Esophagus muscularis mucosa (tissue), 4 donors: ENCODE measurements at places on chromosomes 6 and 20. TPM values are rescaled to one million over a fixed set of nuclear protein-coding genes. Genes with fewer than 3 reads are reported as not detected.

GRCh38 chr20:58330687-58331086, 21.2 kb downstream of the RAB22A start:
- no peaks in the 10 kb centered on the region for H3K27me3 ChIP-seq
- H3K4me1 ChIP-seq = peaks cover 26% of the 10 kb centered on the region
- peak; percentile 24 for DNase-seq
- no peak overlapping the region for H3K4me3 ChIP-seq
- no peaks in the 10 kb centered on the region for H3K36me3 ChIP-seq

DNA sequence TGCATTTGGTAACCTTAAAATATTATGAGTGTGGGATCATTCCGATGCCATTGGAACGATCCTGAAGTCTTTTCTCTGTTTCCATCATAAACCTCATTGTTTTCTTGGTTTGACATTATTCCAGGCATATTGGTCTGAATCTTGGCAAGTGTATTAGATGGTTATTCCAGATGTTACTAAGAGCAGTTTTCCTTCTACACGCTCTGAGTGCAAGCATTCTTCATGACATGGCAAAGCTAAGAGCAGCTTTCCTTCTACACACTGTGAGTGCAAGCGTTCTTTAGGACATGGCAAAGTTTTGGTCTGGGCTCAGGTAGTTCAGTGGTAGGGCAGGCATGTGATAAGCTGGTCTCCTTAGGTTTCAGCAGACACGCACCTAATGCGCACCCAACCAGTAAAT, 53.0 kb downstream of the SMOC2 start:
- H3K36me3 ChIP-seq = no peaks in the 10 kb centered on the region
- DNase-seq = no peak
- H3K4me3 ChIP-seq = no peak overlapping the region

DNA sequence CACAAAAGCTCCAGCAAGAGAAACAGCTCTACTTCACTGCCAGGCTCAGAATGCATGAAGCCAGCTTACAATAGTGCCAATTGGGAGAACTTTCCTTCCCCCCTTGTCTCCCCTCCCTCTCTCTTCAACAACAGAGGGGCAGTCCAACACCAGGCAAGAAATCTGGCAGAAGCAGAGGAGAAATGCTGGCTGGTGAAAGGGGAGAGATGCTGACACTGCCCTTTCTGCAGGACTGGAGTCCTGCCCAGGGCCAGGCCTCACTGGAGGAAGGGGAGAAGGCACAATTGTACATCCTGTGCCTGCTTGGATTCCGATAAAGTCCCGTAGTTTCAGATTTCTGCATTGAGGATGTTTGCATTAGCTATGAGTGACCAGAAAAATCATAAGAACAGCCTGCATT, 148.6 kb downstream of the LRRC1 start:
- no peak for DNase-seq
- no peaks in the 10 kb centered on the region for H3K27me3 ChIP-seq
- H3K4me1 ChIP-seq = peaks cover 12% of the 10 kb centered on the region
- peak overlapping the region; percentile 20 for H3K27ac ChIP-seq
- H3K36me3 ChIP-seq = no peaks in the 10 kb centered on the region
- H3K4me3 ChIP-seq = no peak overlapping the region

DNA sequence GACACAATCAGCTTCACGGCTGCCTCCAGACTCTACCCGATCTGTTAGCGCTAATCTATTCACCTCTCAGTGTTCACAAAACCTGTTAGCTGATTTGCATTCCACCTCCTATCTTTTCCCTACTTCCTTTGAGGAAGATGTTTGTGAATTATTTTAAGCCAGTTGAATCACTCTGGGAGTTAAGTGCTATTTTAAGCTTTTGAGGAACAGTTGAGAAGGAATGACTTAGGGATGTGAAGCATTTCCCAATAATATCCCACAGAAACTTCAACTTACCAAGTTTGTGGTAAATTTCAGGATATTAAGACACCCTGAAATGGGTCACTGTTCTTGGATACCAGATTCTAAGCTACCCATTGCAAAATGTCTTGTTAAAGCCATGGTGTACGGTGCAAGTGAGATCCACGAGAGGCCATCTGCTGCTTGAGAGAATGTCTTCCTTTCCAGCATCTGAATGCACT, 145.2 kb upstream of the CITED2 start:
- H3K36me3 ChIP-seq = no peaks in the 10 kb centered on the region
- H3K4me3 ChIP-seq = no peak overlapping the region
- H3K4me1 ChIP-seq = no peaks in the 10 kb centered on the region
- no peak for DNase-seq
- no peaks in the 10 kb centered on the region for H3K27me3 ChIP-seq

DNA sequence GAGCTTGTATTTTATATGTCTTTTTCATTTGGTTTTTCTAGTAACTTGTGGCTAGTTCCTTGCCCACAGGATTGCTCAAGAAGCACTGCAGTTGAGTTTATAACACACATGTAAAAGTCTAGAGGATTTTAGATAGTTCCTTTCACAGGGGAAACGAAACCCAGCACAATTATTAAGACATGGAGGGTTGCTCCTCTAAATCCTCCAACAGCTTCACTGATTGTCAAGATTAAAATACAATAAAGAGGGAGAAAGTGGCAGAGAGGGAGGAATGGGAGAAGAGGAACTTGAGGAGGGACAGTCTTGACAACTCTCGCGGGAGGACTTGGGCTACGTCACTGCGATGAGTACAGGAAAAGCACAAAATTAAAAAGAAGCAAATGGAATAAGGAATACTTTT, 9.7 kb upstream of the TBC1D7 start:
- H3K27me3 ChIP-seq = no peaks in the 10 kb centered on the region
- no peaks in the 10 kb centered on the region for H3K36me3 ChIP-seq
- no peak overlapping the region for H3K4me3 ChIP-seq
- DNase-seq = no peak

DNA sequence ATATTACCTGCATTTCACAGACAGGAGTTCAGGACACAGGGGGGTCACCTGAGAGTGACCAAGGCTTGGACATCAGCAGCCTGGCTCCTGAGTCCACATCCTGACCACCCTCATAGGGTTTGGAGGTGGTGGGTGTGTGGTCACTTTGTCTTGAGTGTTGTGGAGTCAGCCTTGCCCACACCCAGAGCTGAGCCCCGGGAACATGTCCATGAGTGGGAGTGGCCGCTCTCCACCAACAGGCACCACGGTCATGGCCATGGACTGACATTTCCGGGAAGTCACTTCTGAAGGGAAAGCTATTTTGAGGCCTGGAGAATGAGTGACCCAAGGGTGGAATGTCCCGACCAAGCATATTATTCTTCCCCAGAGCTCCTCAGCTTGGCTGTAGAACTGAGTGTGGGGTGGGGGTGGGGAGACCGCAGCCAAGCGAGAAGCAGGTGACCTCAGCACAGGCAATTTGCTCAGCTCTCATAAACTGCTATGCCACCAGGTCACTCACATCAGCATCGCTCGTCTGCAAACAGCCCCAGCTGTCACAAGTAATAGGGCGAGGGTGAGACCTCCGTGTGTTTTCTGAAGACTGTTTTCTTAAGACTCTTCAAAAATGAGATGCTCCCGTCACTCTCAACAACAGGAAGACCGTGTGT, 348.6 kb upstream of the CDH4 start:
- H3K27me3 ChIP-seq = no peaks in the 10 kb centered on the region
- H3K27ac ChIP-seq = no peak overlapping the region
- no peaks in the 10 kb centered on the region for H3K36me3 ChIP-seq
- peak; percentile 74 for DNase-seq
- H3K4me3 ChIP-seq = no peak overlapping the region

GRCh38 chr6:14066782-14067406, 50.7 kb upstream of the CD83 start:
- H3K27me3 ChIP-seq = no peaks in the 10 kb centered on the region
- peak; percentile 47 for DNase-seq
- no peak overlapping the region for H3K27ac ChIP-seq

- DNase-seq = no peak
- H3K27me3 ChIP-seq = no peaks in the 10 kb centered on the region
- H3K4me1 ChIP-seq = no peaks in the 10 kb centered on the region
- no peak overlapping the region for H3K4me3 ChIP-seq
- H3K36me3 ChIP-seq = no peaks in the 10 kb centered on the region
- H3K27ac ChIP-seq = no peak overlapping the region
These were observed 857.6 kb upstream of the SLC35B3 start for GRCh38 chr6:9292975-9293374.

GRCh38 chr6:57209030-57209429, 13.1 kb downstream of the RAB23 start:
- no peaks in the 10 kb centered on the region for H3K36me3 ChIP-seq
- no peaks in the 10 kb centered on the region for H3K27me3 ChIP-seq
- H3K27ac ChIP-seq = no peak overlapping the region
- H3K4me3 ChIP-seq = no peak overlapping the region

- H3K27me3 ChIP-seq = no peaks in the 10 kb centered on the region
- no peak overlapping the region for H3K4me3 ChIP-seq
- DNase-seq = no peak
- H3K36me3 ChIP-seq = no peaks in the 10 kb centered on the region
These were observed 117.5 kb upstream of the QKI start for GRCh38 chr6:163296835-163297519.

- H3K27ac ChIP-seq = no peak overlapping the region
- H3K36me3 ChIP-seq = no peaks in the 10 kb centered on the region
- no peak for DNase-seq
- no peak overlapping the region for H3K4me3 ChIP-seq
- no peaks in the 10 kb centered on the region for H3K27me3 ChIP-seq
These were observed 8.8 kb upstream of the CEP85L start for GRCh38 chr6:118660218-118660569.

DNA sequence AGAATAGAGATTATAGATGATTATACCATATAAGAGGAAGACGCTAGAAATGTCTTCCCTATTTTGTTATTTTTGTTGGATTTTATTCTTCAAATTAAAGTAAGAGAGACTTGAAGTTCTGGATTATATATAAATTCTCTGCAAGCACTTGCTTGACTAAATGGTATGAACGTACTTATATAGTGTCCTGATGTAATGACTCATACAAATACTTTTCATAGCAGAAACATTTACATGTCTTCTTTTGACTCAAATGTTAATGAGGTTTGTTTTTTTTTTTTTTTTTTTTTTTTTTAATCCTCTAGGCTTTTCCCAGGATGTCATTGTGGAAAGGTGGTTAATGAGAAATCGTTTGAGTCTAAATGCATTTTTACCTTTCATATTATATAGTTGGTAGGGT, 55.0 kb downstream of the PDE7B start:
- peaks cover 19% of the 10 kb centered on the region for H3K4me1 ChIP-seq
- no peak for DNase-seq
- H3K36me3 ChIP-seq = no peaks in the 10 kb centered on the region
- H3K4me3 ChIP-seq = no peak overlapping the region
- no peak overlapping the region for H3K27ac ChIP-seq
- H3K27me3 ChIP-seq = no peaks in the 10 kb centered on the region

GRCh38 chr20:14378326-14378725, 40.9 kb upstream of the FLRT3 start:
- no peaks in the 10 kb centered on the region for H3K36me3 ChIP-seq
- DNase-seq = no peak
- no peak overlapping the region for H3K4me3 ChIP-seq
- H3K27me3 ChIP-seq = no peaks in the 10 kb centered on the region
- H3K27ac ChIP-seq = no peak overlapping the region

DNA sequence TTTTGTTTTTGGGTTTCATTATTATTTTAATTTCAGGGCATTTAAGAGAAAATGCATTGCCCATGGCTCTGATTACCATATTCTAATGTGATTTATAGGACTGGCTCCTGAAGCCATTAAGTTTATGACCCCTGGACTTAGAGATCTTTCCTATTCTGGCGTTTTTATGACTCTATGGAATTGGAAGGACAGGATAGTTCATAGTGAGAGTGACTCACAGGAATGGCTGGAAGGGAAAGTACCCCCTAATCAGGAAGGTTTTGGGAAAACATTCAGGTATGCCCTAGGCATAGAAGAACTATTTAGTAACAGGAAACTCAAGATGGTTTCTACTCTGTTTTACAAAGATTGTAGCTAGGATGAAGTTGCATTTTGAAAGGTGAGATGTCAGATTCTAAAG, 108.6 kb upstream of the SLC2A12 start:
- H3K36me3 ChIP-seq = no peaks in the 10 kb centered on the region
- no peak for DNase-seq
- H3K4me1 ChIP-seq = no peaks in the 10 kb centered on the region
- H3K27me3 ChIP-seq = no peaks in the 10 kb centered on the region

GRCh38 chr6:166739976-166740318, 112.9 kb upstream of the RPS6KA2 start:
- H3K27me3 ChIP-seq = no peaks in the 10 kb centered on the region
- H3K27ac ChIP-seq = no peak overlapping the region
- H3K4me3 ChIP-seq = no peak overlapping the region
- peaks cover 17% of the 10 kb centered on the region for H3K4me1 ChIP-seq
- no peak for DNase-seq
- H3K36me3 ChIP-seq = no peaks in the 10 kb centered on the region

DNA sequence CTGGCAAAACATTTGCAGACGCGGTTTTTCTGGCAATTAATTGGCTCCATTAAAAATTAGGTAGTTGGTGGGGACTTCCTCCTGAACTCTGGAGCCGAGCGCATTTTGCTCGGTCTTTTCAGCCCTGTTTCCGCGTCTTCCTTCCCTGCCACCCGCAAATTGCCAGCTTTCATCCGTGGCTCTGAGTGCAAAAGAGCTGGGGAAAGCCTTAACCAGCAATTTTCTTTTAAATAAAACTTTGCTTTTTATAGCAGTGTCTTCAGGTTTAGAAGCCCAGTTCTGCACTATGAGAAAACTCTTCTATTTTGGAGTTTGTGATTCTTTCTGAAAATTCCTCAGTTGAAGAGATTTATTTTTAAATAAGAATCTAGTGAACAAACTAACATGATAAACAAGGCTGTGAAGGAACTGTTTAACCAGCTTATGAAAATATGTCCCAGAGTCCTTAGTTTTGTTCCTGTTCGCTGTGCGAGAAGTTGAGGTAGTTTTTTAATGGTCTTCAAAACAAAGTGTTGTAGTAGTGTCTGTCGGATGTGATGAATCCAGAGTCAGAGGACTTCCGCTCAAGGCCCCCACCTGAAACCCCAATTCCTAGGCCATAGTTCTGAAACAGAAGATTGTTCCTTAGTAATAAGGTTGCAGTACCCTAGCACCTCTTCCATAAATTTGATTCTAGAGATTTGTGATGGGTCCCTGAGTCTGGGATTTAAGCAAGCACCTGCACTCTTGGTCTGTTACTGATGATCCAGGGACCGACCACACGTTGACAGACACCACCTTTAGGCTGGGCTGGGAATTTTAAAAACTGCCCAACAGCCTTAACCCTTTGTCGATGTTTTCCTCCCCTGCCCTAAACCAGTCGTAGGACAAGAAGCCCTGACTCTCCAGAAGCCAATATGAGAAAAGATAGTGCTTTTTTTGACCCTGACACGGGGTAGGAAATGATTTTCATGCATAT, 950 bp downstream of the KCTD20 start:
- peaks cover 57% of the 10 kb centered on the region for H3K4me1 ChIP-seq
- H3K27me3 ChIP-seq = no peaks in the 10 kb centered on the region
- peak overlapping the region; percentile 95 for H3K4me3 ChIP-seq
- H3K36me3 ChIP-seq = no peaks in the 10 kb centered on the region
- peak overlapping the region; percentile 96 for H3K27ac ChIP-seq

- DNase-seq = no peak
- H3K36me3 ChIP-seq = no peaks in the 10 kb centered on the region
- no peaks in the 10 kb centered on the region for H3K4me1 ChIP-seq
- no peak overlapping the region for H3K27ac ChIP-seq
- H3K27me3 ChIP-seq = no peaks in the 10 kb centered on the region
These were observed 668.2 kb downstream of the DOK5 start for GRCh38 chr20:55143601-55144000.

Gene DSN1
- total RNA-seq = 7.5 TPM

Gene GATA5
- total RNA-seq = 0.78 TPM

Gene TTK
- 0.83 TPM for total RNA-seq

Gene BMP6
- total RNA-seq = 5.4 TPM

Gene HLA-DQA2
- total RNA-seq = 0.40 TPM

Gene SLC22A2
- total RNA-seq = 0.75 TPM

Gene GRM1
- total RNA-seq = not detected

Gene GLP1R
- total RNA-seq = not detected
